ENCODE measurements at places on chromosomes 1 and 21.

DNA sequence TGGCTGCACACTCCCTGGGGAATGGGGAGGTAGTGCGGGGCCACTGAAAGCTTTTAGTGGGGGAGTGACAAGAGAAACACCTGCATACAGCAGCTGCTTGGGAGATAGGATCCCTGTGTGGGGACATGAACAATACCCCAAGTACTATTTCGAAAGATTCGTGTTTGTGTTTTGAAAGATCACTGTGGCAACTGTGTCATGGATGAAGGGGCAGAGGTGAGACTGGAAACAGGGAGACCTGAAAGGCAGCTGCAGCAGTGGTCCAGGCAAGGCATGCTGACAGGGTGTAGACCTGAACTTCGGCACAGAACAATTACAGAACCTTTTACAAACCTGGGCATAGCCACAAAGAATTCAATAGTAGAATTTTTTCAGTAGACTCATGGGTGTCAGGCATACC is 32.9 kb downstream of the TENT5C start:
- no peak for DNase-seq

DNA sequence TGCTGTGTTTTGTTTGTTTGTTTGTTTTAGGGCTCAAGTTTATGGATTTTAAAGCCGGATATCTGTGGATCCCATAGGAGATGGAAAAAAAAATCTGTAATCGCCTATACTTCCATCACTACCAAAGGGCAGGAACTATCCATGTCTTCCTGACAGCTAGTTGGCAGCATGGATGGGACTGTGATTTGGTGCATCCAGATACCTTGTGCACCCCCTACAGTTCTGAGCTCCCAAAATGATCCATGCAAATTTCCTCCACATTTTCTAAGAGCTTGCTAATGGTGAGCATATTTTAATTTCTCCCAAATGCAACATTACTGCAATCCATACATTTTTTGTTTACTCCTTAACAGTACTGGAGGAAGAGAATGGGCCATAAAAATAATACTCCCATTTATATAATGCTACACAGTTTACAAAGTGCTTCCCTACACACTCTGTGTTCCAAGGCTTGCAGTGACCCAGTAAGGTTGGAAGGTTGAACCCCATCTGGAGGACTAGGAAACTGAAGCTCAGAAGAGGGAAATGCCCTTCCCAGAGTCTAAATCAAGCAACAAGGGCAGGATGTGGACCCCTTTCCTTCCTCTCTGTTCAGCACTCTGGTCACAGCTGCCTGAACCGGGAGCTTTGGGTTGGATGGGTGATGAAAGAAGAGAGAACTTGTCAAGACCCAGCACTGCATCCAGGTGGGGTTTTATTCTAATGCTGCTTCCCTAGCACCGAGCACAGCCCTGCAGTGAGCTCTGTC is 48.0 kb downstream of the CAPN8 start:
- DNase-seq = no peak

GRCh38 chr1:248847956-248848561 is 10.0 kb downstream of the ZNF672 start:
- no peak for DNase-seq

DNA sequence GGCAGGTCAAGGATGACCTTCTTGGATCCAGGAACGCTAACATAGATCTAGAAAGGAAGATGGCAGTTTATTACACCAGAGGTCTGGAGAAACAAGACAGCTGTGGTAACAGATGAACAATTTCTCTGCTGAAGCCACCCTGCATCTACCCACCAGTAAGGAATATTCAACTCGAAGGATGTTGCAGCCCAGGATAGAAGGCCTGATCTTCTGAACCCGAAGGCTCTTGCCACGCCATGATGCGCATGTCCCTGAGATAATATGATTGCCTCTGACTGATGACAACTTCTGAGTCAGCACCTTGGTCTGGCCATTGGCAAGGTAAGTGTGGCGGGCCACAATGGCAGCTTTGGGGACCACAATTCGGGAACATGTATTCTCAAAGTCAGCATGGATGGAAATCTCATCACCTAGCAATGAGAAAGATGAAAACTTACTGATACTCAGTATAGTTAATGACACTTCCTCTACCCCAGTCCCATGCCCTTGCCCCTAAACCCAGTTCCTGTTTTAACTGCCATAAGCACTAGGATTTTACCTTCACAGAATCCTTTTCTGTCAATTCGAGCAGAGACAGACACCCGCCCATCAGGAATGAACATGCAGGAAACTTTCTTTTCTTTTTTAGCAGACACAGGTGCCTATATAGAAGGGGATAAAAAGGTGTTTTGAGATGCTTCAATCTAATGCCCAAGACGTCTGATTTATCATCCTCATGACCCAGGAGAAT is 1.8 kb downstream of the TXNIP start:
- DNase-seq = no peak

- DNase-seq = peak; percentile 5
These were observed 320.9 kb downstream of the ASTN1 start for GRCh38 chr1:176843352-176844297.

- DNase-seq = no peak
These were observed 470.5 kb upstream of the RGS18 start for GRCh38 chr1:191687721-191688120.

- DNase-seq = no peak
These were observed 26.6 kb downstream of the TENT5C start for GRCh38 chr1:117632269-117633067.

GRCh38 chr21:40556442-40556968 is 290.5 kb downstream of the DSCAM start:
- no peak for DNase-seq

DNA sequence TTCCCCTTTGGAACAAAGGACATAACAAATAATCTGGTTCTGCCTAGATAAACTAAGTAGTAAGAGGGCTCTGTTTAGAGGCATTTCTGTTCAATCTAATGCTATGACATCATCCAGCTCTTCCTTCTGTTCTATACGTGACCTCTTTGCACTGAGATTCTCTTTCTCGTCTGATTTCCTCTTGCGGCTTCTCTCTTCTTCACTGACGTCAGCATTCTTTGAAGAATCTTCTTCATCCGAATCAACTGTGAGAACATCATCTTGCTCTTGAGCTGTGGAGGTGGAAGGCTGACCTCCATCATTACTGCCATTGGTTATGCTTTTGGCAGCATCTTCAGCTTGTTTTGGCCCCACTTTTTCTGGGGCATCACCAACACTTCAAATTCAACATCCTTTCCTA is 130.4 kb downstream of the HS2ST1 start:
- DNase-seq = no peak

GRCh38 chr1:173864179-173864867 is 3.5 kb downstream of the GAS5 start:
- no peak for DNase-seq

GRCh38 chr1:66426239-66426853 is 107.6 kb upstream of the SGIP1 start:
- DNase-seq = peak; percentile 20

- DNase-seq = peak; percentile 62
These were observed 27.4 kb upstream of the KIRREL1 start for GRCh38 chr1:157966031-157966537.
